LoVo (cell line): ENCODE measurements at places on chromosomes 5 and 9.

DNA sequence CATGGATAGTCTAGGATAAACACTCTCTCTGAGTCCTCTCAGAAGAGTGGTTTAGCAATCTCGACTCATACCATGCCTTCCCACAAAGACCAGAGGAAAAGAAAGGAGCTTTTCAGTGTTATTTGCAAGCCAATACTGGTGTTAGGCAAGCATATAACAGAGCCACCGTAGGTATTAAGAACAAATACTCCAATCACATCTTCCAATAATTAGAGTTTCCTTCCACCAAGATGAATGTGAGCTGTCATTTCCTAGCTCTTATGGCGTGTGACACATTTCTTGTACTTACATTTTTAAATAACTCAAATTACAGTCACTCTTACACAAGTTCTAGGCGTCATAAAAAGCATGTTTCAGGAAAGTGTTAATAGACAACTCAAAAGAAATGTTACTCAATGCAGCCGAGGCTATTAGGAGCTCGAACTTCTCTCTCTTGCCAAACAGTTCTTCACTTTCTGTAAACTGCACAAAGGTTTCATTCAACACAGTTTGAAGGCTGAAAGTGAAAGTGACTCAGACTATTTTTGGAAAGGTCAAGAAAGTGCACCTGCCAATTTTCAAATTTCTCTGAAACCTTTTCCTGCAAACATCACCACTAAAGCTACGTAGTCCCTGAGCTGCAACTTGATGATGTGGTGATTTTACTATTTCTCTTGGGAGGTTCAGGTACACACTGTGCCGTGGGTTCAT lies 153.8 kb downstream of the AUH start:
- DNase-seq = no peak

GRCh38 chr5:32343058-32343672 lies 30.4 kb upstream of the MTMR12 start:
- no peak for DNase-seq

GRCh38 chr9:5587024-5587423 lies 41.9 kb upstream of the RIC1 start:
- DNase-seq = no peak

GRCh38 chr5:131932235-131932634 lies 13.2 kb downstream of the MEIKIN start:
- no peak for DNase-seq

DNA sequence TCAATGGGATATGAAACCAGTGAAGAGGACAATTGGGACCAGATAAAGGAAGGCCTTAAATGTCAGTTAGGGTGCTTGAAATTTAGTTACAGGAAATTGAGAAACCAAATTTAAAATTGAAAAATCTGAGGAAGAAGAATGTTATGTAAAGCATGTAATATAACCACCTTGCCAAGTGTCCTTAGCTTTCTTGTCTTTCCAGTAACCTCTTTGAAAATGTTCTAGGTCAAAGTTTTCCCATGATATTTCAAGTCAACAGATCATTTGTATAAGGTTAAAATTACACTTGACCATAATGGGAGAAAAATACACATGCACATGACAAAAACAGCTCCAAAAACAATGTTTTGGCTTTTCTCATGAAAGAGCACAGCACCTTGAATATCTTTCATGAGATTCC lies 21.1 kb downstream of the LOX start:
- no peak for DNase-seq

GRCh38 chr9:18543406-18544192 lies 69.6 kb downstream of the ADAMTSL1 start:
- no peak for DNase-seq

GRCh38 chr5:124812771-124813358 lies 66.4 kb upstream of the ZNF608 start:
- DNase-seq = no peak

- no peak for DNase-seq
These were observed 54.4 kb upstream of the AFAP1L1 start for GRCh38 chr5:149217096-149217802.

DNA sequence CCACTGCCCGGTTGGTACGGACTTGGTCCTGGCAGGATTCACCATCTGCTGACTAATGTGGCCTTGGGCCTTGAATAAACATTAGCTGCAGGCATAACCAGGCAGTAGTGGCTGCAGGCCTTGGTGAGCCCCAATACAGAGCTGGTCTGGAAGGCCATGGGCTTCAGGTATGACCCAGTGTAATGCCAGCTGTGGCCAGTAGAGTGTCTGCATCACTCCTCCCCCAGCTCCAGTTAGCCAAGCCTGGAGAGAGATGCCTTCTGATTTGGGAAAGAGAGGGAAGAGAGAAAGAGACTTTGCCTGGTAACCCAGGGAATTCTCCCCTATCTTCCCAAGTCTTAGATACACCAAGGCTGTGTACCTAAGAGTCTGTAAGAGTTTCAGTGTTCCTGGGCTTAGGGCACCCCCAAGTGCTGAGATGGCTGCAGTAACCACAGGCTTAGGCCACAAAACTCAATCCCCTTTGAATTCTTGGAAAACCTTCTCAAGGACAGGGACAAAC lies 5.6 kb upstream of the C5 start:
- no peak for DNase-seq

DNA sequence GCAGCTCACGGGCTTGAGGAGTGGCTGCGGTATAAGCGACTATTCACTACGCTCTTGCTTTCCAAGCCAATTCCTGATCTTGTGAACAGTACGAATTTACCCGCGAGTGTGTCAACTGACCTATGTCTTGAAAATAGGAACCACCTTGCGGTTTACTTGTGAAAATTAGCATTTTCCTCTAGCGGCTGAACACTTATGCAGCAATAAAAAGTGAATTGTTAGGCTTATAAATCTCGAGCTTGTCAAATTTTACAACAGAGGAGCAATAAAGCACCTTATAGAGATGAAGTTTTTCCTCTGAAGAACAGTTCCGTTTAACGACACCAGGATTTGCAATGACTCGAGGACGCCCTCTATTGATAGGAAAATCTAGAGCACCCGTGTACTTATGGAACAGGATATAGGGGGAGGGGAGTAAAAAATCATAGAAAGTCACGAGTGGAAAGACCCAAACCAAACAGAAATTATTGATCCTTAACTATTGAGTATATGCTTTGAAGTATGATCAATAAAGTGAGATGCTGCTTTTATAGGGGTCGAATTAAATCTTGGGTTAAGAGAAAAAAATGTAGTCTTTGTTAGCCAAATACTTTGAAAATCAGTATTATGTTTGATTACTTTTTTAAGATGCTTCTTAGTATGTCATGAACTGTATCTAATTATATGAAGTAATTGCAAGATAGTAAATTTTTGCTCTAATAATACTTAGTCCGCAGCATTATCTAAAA lies 1.9 kb upstream of the RGMB start:
- peak; percentile 92 for DNase-seq

DNA sequence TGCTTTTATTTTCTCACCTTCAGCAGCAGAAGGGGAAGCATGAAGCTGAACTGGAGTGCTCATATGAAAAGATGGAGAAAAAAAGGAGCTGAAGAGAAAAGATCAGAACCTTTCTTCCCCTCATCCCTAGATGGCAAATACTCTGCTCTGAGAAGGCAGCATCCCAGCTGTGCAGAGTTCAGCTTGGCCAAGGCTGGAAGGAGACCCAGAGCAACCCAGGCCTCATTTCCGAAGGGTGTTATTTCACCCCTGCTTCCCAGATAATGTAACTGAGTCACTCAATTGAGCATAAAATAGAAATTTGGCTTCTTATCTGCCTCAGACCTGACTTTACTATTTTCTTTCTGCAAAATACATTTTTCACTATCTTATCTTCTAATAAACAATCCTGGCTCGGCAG lies 489.9 kb upstream of the BRINP1 start:
- DNase-seq = no peak

DNA sequence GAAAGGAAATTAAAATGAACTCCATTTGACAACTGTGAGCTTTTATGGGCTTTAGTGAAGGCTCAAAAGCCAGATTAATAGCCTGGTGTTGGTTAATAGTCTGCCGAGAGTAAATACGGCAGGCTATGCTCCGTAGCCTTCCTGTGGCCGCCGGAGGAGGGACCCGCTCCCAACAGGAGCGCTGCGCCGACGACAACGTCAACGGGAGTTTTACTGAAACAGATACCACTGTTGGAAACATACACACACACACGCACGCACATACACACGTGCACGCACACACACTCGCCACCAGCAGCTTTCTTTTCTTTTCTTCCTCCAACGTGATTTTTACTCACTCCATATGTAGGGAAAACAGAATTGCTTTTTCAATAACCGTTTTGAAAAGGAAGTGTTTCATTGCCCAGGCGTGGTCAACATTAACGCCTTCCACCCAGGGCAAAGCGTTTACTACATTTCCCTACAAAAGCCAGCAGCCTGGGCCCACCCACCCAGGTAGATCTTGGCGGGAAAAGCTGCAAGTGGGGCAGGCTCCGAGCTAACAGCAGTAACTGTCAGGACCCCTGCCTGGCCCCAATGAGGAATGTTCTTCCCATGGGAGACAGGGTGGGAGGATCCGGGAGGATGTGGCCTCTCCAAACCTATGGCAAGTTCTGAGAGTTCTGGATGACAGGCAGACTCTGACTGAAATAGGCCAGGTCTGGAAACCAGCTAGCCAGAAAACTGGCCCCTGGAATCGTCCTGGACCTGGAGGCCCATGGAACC lies 72.3 kb downstream of the PAX5 start:
- DNase-seq = no peak

DNA sequence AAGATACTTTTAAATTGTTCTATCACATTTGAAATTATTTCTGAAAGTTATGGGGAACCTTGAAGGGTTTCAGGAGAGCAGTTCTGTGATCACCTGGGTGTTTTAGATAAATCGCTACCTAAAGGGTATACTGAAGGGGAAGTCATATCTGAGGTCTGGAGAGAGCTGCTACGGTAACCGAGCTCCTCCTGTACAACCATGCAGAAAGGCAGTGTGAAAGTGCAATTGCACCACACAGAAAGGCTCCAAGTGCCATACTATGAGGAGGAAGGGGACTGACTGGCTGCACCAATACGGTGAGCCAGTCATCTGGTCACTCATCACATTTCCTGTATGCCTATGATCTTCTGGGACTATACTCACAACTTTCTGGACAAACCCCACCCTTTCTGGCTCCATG lies 241.4 kb upstream of the SLC24A2 start:
- DNase-seq = no peak

DNA sequence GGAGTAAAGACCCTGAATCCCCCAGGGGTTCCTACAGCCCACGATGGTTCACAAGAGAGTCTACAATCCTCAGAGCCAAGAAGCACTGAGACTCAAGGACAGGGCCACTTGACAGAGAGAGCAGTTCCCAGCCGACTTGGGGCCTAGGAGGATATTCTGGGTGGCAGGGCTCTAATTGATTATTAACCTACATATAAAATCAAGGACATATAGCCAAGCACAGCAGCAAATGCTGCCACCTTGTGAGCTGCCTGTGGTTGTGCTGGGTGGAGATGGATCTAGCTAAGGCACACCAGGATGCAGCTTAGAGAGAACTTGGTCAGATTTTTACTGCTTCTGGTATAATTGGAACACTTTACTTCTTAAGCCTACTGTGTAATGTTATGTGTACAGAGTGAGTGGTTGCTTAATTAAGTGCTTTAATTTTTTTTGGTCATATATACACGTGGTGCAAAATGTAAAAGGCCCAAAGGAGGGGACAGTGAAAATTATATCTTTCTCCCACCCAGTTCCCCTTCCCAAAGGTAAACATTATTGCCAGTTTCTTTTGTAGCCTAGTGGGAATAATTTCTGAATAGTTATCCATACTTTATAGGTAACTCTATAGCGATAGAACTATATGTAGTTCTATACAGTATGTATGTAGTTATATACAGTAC lies 78.8 kb downstream of the F2RL2 start:
- DNase-seq = peak; percentile 74

- no peak for DNase-seq
These were observed 544.2 kb upstream of the DAP start for GRCh38 chr5:11305245-11305644.

GRCh38 chr9:120463765-120464164 lies 116.2 kb downstream of the CDK5RAP2 start:
- no peak for DNase-seq

- no peak for DNase-seq
These were observed 33.6 kb downstream of the IL7R start for GRCh38 chr5:35890021-35891020.

DNA sequence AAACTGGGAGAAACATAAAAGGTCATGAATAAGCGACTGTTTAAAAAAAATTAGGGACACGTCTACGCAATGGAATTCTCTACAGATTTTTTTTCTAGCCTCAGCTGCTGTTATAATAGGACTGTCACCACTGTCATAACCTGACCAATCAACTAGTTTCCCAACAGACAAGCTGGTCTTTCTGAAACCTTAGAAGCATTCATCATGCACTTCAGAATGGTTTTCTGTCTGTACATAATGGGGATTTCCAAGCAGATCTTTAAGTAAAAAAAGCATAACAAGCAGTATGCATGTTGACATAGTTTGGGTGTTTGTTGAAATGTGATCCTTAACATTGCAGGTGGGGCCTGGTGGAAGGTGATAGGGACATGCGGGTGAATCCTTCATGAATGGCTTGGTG lies 58.3 kb upstream of the SEMA6A start:
- no peak for DNase-seq

GRCh38 chr9:89701221-89701798 lies 96.5 kb downstream of the GADD45G start:
- no peak for DNase-seq

DNA sequence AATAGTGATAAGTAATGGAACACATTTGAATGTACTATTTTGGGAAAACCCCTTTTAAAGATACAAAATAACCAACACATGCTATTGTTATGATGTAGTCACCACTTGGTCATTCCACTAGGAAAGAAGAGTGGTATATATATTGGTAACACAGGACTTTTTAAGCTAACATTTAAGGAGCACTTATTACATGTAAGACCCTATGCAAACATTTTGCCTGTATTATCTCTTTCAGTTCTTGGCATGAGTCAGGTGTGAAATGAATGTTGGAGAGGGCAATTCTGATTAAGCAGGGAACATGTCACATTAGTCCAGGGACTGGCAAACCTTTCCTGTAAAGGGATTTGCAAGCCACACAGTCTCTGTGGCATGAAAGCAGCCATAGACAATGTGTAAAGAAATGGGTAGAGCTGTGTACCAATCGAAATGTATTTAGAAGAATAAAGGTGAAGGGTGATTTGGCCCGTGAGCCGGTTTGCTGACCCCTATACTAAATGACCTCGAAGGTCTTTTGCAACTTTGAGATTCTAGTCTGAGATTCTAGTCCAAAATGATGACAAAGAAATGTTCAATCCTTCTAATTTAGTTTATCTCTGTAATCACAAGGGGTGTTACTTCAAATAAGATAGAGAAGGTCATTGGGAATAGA lies 15.3 kb downstream of the ABLIM3 start:
- no peak for DNase-seq

GRCh38 chr9:125509476-125509875 lies 197.5 kb downstream of the MAPKAP1 start:
- no peak for DNase-seq

GRCh38 chr5:14591548-14591947 lies 10.0 kb downstream of the OTULINL start:
- no peak for DNase-seq
